ENCODE measurements at places on chromosomes 3 and 15.
A peak's percentile ranks its signal among the peaks of the same experiment; 100 is the strongest.

GRCh38 chr3:81251096-81251495 is 510.3 kb downstream of the GBE1 start:
- no peak for DNase-seq
- H3K27me3 ChIP-seq, result no peaks in the 10 kb centered on the region
- no peaks in the 10 kb centered on the region for H3K36me3 ChIP-seq
- H3K4me3 ChIP-seq, result no peak overlapping the region

DNA sequence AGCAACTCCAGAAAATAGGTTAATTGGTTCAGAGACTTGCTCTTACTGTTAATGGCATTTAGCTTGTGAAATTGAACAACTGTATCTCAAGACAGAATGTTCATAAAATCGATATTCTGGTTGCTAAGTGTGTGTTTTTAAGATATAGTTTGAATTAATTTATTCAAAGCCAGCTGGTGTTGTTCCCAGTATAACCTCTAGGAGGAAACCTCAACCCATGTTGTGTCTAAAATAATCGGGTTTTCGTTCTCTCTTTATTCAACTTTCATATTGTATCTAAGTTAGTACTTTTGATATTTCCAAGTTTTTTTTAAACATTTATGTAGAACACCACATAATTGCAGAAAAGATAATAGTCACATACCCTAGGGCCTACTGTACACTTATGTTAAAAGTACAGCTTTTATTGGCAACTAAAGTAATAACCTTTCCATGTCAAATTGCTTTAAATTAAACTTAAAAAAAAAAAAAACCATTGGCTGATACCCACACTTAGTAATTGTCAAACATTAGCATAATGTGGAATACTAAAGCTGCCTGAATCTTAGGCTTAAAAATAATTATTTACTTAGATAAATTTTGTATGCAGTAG is 90.9 kb downstream of the SAMMSON start:
- no peak overlapping the region for H3K27ac ChIP-seq
- peak; percentile 52 for DNase-seq
- H3K27me3 ChIP-seq, result no peaks in the 10 kb centered on the region
- H3K36me3 ChIP-seq, result no peaks in the 10 kb centered on the region
- no peaks in the 10 kb centered on the region for H3K4me1 ChIP-seq

GRCh38 chr15:93683651-93684050 is 547.7 kb upstream of the MCTP2 start:
- no peaks in the 10 kb centered on the region for H3K36me3 ChIP-seq
- H3K4me3 ChIP-seq, result no peak overlapping the region
- DNase-seq, result no peak
- no peaks in the 10 kb centered on the region for H3K4me1 ChIP-seq
- H3K27me3 ChIP-seq, result no peaks in the 10 kb centered on the region

DNA sequence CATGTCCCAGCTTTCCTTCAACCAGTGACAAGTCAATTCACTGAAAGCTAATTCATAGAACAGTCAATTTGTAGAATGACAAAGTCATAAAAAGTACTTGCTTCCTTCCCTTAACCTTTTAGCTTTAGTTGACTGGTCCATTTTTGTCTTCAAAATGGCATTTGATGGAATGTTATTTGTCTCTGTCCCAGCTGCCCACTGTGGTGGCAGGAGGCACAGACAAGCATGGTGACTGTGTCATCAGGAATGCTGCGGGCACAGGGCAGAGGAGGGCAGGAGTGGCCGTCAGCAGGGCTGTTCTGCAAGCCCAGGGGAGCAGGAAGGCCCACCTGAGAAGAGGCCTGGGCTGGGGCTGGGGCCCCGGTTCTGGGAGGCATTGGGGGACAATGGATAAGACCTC is 10.0 kb downstream of the IQSEC1 start:
- no peak for DNase-seq
- no peak overlapping the region for H3K4me3 ChIP-seq
- H3K27ac ChIP-seq, result no peak overlapping the region
- no peaks in the 10 kb centered on the region for H3K36me3 ChIP-seq

DNA sequence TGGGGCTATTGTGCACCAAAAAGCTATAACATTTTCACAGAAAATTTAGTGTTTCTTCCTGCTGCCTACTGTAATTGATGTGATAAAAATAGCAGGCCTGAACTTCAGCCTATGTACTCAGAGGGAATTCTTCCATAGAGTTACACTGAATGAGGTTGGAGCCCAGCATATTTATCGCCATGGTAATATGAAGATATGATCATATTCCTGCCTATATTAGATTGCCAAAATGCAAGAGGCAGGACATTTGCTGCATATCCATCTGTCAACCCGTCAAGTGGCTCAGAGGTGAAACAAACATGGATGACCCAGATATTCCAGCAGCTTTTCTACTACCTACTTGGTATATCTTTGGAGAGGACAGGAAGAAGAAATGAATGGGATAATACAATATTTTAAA is 1150.6 kb downstream of the TBL1XR1 start:
- no peaks in the 10 kb centered on the region for H3K27me3 ChIP-seq
- H3K27ac ChIP-seq, result no peak overlapping the region
- no peak for DNase-seq
- no peak overlapping the region for H3K4me3 ChIP-seq
- no peaks in the 10 kb centered on the region for H3K4me1 ChIP-seq
